ENCODE measurements at places on chromosomes 11 and 22. TPM values are rescaled to one million over a fixed set of nuclear protein-coding genes. Genes with fewer than 3 reads are reported as not detected.

ART1 gene
- total RNA-seq = not detected

OR4A16 gene
- total RNA-seq = not detected

BTBD18 gene
- total RNA-seq = not detected

TREH gene
- not detected for total RNA-seq

ISX gene
- not detected for total RNA-seq

TRPM5 gene
- total RNA-seq = not detected

MYO7A gene
- 0.29 TPM for total RNA-seq

RAB1B gene
- 118 TPM for total RNA-seq

- no peaks in the 10 kb centered on the region for H3K4me1 ChIP-seq
- H3K36me3 ChIP-seq = peaks cover 23% of the 10 kb centered on the region
- H3K27ac ChIP-seq = no peak overlapping the region
- no peaks in the 10 kb centered on the region for H3K27me3 ChIP-seq
These were observed 7.6 kb downstream of the SLC39A13 start for GRCh38 chr11:47415949-47416472.

- no peaks in the 10 kb centered on the region for H3K36me3 ChIP-seq
- H3K4me1 ChIP-seq = no peaks in the 10 kb centered on the region
- H3K27ac ChIP-seq = no peak overlapping the region
- no peak overlapping the region for H3K4me3 ChIP-seq
- H3K27me3 ChIP-seq = peaks cover 2% of the 10 kb centered on the region
These were observed 81.0 kb downstream of the BUD13 start for GRCh38 chr11:116691771-116692177.

DNA sequence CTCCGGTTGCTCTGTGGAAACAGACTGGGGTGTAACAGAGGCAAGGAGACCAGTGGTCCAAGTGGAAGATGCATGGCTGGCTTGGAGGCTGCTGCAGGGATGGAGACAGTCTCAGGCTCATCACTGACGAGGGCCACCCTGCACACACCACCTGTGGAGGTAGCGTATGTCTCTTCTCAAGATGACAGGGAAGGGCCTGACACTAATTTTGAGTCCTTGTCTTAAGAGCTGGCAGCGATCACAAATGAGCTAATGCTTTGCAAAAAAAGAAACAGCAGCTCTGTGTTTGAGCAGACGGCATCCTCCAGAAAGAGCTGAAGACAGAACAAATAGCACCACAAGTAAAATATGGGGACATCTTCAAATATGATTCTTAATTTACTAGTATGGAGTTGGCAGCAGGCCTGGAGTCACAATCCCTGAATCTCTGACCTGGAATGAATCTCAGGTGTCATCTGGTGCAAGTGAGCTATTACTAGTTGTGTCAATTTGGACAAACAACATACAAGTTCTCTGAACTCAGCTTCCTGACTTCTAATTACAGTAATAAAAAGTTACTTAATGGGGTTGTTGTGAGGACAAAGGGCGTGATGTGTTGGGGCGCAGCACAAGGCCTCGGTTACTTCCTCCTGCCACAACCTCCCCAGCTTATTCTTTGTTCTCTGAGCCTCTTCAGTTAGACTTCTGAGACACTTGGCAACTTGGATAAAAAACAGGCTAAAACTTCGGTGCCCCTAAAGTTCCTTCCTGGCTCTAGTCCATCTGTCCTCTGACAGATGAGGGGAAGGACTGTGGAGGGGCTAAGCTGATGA is 95.2 kb upstream of the BID start:
- H3K36me3 ChIP-seq = peaks cover 9% of the 10 kb centered on the region
- H3K27ac ChIP-seq = no peak overlapping the region
- no peak overlapping the region for H3K4me3 ChIP-seq

DNA sequence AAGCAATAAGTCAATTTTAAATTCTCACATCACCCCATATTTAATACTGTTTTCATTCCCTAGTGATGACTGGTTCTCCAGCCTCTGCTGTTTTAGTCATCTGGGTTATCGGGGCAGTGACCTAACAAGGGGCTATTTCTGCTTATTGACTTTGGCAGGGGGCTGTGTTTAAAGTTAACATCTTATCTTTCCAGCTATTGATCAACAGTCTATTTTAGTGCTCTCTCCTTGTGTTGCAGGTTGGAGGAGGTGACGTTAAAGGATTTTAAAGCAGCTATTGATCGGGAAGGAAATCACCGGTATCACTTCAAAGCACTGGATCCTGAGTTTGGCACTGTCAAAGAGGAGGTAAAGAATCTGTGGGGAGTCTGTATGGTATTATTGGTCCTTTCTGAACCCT is 7.7 kb upstream of the DLAT start:
- H3K4me3 ChIP-seq = no peak overlapping the region
- no peak overlapping the region for H3K27ac ChIP-seq
- peaks cover 3% of the 10 kb centered on the region for H3K27me3 ChIP-seq
- no peaks in the 10 kb centered on the region for H3K4me1 ChIP-seq
- H3K36me3 ChIP-seq = peaks cover 3% of the 10 kb centered on the region

- no peaks in the 10 kb centered on the region for H3K27me3 ChIP-seq
- H3K4me1 ChIP-seq = no peaks in the 10 kb centered on the region
- no peak overlapping the region for H3K4me3 ChIP-seq
- no peak overlapping the region for H3K27ac ChIP-seq
These were observed 22.5 kb upstream of the KRTAP5-7 start for GRCh38 chr11:71504531-71504930.

DNA sequence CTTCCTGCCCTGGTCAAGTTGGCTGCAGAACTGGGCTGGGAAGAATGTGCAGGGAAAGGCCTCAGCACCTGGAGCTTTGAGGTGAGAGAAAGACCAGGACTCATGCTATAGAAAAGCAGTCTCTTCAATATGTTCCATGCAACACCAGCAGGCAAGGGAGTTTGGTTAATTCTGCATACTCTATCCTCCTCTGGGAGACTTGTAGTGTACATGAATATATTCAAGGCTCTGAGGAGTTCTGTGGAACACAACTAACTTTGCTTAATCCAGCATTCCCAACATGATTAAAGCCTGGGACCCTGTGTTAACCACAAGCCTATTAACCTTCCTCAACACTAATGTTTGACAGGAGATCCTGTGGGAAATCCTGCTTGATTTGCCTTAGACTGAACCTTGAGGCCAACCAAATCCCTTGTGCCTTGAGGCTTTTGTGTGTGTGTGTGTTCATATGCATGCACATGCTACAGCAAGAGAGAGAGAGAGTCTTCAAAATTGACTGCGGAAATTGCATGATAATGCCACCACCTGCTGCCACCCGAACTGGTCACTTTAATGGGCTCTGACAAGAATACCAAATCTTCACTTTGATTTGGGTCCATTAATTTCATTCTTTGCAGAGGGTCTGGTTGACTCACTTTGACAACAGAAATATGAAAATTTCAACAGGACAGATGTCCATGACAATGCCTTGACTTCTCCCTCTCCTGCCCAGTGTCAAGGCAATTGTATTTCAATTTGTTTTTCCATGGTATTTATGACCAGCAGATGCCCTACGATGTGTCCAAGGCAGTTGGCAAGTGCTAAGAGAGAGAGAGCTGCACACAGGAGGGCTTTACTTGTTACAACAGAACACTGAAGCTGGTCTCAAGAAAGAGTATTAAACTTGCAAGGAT is 238.2 kb upstream of the ZBED5 start:
- no peaks in the 10 kb centered on the region for H3K36me3 ChIP-seq
- H3K27ac ChIP-seq = no peak overlapping the region
- no peaks in the 10 kb centered on the region for H3K4me1 ChIP-seq

GRCh38 chr11:61149624-61150615 is 11.3 kb downstream of the VPS37C start:
- no peaks in the 10 kb centered on the region for H3K27me3 ChIP-seq
- H3K4me1 ChIP-seq = peaks cover 1% of the 10 kb centered on the region
- H3K27ac ChIP-seq = no peak overlapping the region
- H3K4me3 ChIP-seq = no peak overlapping the region

GRCh38 chr11:111417011-111417765 is 38.1 kb upstream of the POU2AF1 start:
- no peaks in the 10 kb centered on the region for H3K36me3 ChIP-seq
- DNase-seq = peak; percentile 52
- H3K4me1 ChIP-seq = peaks cover 48% of the 10 kb centered on the region
- H3K27me3 ChIP-seq = no peaks in the 10 kb centered on the region

GRCh38 chr11:64372802-64373597 is 14.0 kb downstream of the RPS6KA4 start:
- no peak for DNase-seq
- H3K36me3 ChIP-seq = peaks cover 7% of the 10 kb centered on the region
- H3K27me3 ChIP-seq = no peaks in the 10 kb centered on the region
- H3K4me3 ChIP-seq = no peak overlapping the region
- no peak overlapping the region for H3K27ac ChIP-seq
- H3K4me1 ChIP-seq = no peaks in the 10 kb centered on the region

GRCh38 chr11:74147199-74147929 is 23.4 kb downstream of the C2CD3 start:
- H3K4me1 ChIP-seq = peaks cover 7% of the 10 kb centered on the region
- peaks cover 9% of the 10 kb centered on the region for H3K36me3 ChIP-seq
- H3K27me3 ChIP-seq = no peaks in the 10 kb centered on the region

- H3K4me3 ChIP-seq = no peak overlapping the region
- H3K36me3 ChIP-seq = no peaks in the 10 kb centered on the region
- H3K27ac ChIP-seq = peak overlapping the region; percentile 9
- H3K4me1 ChIP-seq = peaks cover 61% of the 10 kb centered on the region
- no peak for DNase-seq
These were observed 7.9 kb upstream of the CYTH4 start for GRCh38 chr22:37274380-37274862.

GRCh38 chr11:36261094-36261493 is 28.1 kb downstream of the COMMD9 start:
- no peaks in the 10 kb centered on the region for H3K4me1 ChIP-seq
- H3K36me3 ChIP-seq = no peaks in the 10 kb centered on the region
- peaks cover 31% of the 10 kb centered on the region for H3K27me3 ChIP-seq
- no peak overlapping the region for H3K27ac ChIP-seq
- no peak overlapping the region for H3K4me3 ChIP-seq

GRCh38 chr11:64885367-64886286 is 7.2 kb upstream of the EHD1 start:
- H3K4me3 ChIP-seq = peak overlapping the region; percentile 42
- H3K27ac ChIP-seq = peak overlapping the region; percentile 87
- H3K27me3 ChIP-seq = no peaks in the 10 kb centered on the region
- peaks cover 42% of the 10 kb centered on the region for H3K4me1 ChIP-seq
- H3K36me3 ChIP-seq = no peaks in the 10 kb centered on the region

GRCh38 chr11:95078526-95078925 is 11.1 kb upstream of the ENDOD1 start:
- peaks cover 2% of the 10 kb centered on the region for H3K36me3 ChIP-seq
- no peak for DNase-seq
- H3K27ac ChIP-seq = no peak overlapping the region
- peaks cover 16% of the 10 kb centered on the region for H3K4me1 ChIP-seq
- H3K27me3 ChIP-seq = no peaks in the 10 kb centered on the region
- H3K4me3 ChIP-seq = no peak overlapping the region

GRCh38 chr11:61126256-61126655 is 24.0 kb downstream of the CD5 start:
- H3K27ac ChIP-seq = peak overlapping the region; percentile 7
- peaks cover 38% of the 10 kb centered on the region for H3K4me1 ChIP-seq
- DNase-seq = no peak
- peaks cover 60% of the 10 kb centered on the region for H3K36me3 ChIP-seq
- no peak overlapping the region for H3K4me3 ChIP-seq

DNA sequence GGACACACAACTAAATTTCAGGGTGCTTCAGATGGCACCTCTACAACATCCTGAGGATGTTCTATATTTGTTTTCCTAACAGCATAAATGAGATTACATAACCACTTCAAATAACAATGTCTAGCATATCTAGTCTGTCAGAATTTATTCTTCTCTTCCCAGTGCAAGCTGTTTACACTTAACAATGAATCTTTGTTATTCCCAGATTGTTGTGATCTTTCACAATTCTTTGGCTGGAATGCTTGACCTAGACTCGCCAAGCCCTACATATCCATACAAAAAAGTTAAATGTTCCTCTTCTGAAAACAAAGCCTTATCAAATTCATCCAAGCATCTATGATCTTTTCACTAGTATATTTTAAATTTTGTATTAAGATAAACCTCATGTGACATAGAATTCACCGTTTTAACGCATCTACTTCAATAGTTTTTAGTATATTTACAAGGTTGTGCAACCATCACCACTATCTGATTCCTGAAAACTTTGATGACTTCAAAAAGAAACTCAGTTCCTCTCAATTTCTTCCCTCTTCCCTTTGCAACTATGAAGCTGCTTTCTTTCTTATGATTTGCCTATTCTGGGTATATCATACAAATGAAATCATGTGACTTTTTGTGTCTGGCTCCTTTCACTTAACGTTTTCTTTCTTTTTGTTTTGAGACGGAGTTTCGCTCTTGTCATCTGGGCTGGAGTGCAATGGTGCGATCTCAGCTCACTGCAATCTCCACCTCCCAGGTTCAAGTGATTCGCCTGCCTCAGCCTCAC is 61.7 kb upstream of the CHRNA10 start:
- H3K27me3 ChIP-seq = no peaks in the 10 kb centered on the region
- H3K36me3 ChIP-seq = peaks cover 45% of the 10 kb centered on the region
- peaks cover 2% of the 10 kb centered on the region for H3K4me1 ChIP-seq
- no peak overlapping the region for H3K4me3 ChIP-seq
- no peak overlapping the region for H3K27ac ChIP-seq

DNA sequence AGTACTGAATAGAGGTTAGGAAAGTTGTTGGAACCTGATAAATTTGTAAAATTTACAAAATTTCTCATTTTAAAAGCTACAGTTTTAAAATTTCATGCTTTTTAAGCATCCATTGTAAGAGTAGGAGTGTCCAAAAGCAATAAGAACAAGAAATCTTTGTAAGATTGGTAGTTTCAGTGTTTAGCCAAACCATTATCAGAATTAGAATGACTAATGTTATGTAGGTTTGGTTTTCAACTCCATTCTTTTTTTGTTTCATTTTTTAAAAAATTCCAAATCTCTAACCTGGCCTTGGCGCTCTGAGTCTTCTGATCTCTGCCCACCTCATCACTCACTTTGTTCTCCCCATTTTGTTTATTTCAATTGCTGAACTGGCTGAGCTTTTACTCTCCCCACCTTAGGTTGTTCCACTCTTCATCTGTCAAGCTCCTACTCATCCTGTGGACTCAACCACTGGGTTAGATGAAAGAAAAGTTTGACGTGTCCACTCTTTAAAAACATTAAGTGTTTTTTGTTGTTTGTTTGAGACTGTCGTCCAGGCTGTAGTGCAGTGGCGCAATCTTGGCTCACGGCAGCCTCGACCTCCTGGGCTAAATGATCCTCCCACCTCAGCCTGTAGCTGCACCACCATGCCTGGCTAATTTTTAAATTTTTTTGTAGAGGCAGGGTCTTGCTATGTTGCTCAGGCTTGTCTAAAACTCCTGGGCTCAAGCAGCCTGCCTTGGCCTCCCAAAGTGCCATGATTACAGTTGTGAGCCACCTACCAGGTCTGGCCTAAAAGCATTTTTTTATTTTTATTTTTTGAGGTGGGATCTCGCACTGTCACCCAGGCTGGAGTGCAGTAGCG is 14.0 kb downstream of the EP300 start:
- DNase-seq = peak; percentile 38
- peaks cover 9% of the 10 kb centered on the region for H3K36me3 ChIP-seq
- peaks cover 59% of the 10 kb centered on the region for H3K4me1 ChIP-seq
- H3K4me3 ChIP-seq = no peak overlapping the region
- no peaks in the 10 kb centered on the region for H3K27me3 ChIP-seq
- H3K27ac ChIP-seq = peak overlapping the region; percentile 59

DNA sequence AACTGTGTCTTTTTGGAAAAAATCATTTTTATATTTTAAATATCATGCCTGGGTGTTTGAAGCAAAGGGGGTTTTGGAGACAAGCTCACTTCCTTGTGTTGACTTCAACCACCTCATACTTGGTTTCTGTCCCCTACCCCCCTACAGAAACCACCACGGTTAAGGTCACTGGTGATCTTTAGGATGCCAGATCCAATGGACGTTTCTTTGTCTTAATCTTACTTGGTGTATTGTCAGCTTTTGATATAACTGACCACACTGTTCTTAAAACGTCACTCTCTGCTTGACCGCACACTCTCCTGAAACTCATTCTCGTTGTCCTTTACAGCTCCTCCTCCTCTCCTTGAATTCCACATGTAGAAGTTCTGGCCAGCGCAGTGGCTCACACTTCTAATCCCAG is 34.8 kb upstream of the SWAP70 start:
- no peak overlapping the region for H3K27ac ChIP-seq
- DNase-seq = no peak
- no peaks in the 10 kb centered on the region for H3K36me3 ChIP-seq
- H3K27me3 ChIP-seq = no peaks in the 10 kb centered on the region

All from activated CD4-positive, alpha-beta memory T cell treated with anti-CD3 and anti-CD28 coated beads for 36 hours (primary cell).